ENCODE measurements at places on chromosomes 4 and X.

- DNase-seq, result no peak
Measured at GRCh38 chr4:164997324-164997723, 19.9 kb upstream of the TRIM61 start.

DNA sequence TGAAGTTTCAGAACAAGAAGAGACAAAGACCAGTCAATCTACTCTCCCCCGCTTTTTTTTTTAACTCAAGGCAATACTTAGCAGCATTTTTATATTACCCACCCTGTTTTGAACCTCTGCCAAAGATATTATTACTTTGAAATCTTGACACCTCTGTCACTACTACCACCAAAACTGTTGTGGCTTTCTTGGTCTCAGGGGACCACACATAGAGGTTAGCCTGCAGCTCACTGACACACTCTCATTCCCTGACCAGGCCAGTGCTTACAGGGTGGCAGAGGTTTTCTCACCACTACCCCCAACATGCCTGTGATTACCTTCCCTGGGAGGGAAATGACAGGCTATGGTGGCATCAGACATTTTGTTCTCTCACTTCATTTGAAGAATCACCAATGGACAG lies 137.4 kb upstream of the STIM2 start:
- no peak for DNase-seq

- DNase-seq, result no peak
Measured at GRCh38 chr4:119543779-119544178, 84.8 kb downstream of the PDE5A start.

- DNase-seq, result no peak
Measured at GRCh38 chr4:7792616-7793015, 147.0 kb downstream of the AFAP1 start.

DNA sequence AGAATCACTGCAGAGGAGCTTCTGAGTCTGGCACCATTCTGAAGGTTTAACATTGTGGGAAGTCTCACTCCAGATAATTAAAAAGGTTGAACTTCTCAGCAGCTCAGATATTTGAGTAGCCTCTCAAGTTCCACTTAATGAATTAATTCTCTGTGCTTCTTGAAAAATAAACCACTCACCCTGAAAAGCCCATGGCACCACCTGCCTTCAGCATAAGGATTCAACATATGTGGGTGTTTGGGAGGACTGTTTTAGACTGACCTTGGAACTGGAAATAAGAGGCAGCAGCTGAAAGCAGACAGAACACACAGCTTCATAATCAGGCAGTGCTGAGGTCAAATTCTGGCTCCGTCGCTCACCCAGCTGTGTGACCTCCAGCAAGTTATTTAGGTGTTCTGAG lies 100.6 kb downstream of the KCNIP4 start:
- no peak for DNase-seq

- no peak for DNase-seq
Measured at GRCh38 chr4:155419266-155419665, 42.5 kb upstream of the MAP9 start.

- no peak for DNase-seq
Measured at GRCh38 chr4:7652451-7652881, 217.7 kb upstream of the PSAPL1 start.

DNA sequence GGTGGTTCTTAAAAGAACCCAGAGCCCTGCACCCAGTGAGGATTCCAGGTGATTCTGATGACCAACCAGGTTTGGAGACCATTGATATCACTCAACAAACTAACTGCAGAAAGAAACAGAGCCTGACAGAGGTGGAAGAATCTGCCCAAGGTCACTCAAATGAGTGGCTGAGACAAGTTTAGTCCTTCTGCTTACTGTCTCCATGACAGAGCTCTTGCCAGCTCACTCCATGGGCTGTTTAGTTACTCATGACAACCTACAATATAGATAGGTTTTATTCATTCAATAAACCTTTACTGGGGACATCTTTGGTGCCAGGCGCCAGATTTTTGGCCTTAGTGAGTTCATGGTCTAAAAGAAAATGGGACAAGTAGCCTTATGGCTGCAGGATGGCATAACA lies 124.3 kb downstream of the RAB28 start:
- DNase-seq, result no peak

DNA sequence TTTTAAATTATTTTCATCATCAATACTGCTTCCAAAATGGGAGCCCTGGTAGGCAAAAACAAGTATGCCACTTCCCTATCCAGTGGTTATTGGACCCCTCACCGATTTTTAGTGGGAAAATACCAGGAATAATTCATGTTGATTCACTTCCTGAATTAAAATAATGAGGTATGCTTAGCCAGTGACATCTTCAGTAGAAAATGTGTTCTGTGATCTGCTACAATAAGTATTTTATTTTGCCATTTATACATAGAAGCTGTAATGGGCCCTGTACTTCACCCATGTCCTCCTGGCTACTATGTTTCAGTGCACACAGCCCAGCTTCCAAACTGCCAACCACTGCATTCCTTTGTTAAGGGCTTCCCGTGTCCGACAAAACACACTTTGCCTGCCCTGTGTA lies 41.0 kb upstream of the KLHL34 start:
- no peak for DNase-seq

Measured in stimulated activated CD8-positive, alpha-beta memory T cell treated with anti-CD3 and anti-CD28 coated beads, Interleukin-7, amount 100 ng/mL, for 1 hour (primary cell).